Activated naive CD4-positive, alpha-beta T cell treated with anti-CD3 and anti-CD28 coated beads for 36 hours (primary cell): ENCODE measurements at places on chromosomes 7 and 10.

GRCh38 chr7:71019706-71020105 lies 112.2 kb upstream of the GALNT17 start:
- DNase-seq: no peak

DNA sequence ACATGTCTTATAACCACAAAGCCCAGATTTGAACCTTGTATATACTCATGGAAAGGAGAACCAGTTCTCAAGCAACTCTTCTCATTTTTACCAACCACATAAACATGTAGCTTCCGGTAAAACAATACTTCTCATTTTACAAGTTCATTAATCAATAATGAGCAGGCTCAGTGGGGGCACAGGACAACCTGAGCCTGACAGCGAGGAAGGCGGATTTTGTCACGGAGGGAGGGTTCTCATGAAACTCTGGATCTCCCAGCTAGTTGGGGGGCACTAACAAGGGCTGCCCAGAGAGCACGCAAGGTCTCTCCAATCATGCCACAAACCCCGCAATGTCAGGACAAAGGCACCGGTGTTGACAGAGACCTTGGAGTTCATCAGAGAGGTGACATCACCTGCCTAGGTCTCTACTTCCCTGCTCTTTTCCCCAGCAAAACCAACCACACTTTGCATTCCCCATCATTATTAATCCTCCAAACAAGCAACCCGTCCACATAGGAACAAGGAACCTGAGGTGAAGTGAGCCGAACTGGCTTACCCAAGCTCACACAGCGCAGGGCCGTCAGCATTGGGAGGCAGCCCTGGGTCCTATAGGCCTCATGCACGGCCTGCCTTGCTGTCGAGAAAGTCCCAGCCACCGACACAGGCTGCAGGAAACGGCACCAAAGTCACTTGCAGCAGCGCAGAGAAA lies 192.1 kb upstream of the KLF14 start:
- DNase-seq: peak; percentile 61

DNA sequence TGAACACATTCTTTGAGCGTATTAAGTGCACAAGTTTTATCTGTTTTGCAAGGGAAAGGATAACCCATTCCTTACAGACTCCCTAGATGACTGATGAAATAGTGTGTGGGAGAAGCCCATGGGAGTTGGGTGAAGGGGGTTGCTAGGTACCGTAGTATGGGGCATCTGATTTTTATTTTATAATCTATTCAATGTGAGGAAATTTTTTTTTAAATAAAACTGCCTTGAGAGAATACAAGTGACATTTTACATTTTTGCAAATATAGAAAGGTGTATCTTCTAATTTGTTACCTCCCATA lies 1.4 kb downstream of the BTAF1 start:
- DNase-seq: no peak

DNA sequence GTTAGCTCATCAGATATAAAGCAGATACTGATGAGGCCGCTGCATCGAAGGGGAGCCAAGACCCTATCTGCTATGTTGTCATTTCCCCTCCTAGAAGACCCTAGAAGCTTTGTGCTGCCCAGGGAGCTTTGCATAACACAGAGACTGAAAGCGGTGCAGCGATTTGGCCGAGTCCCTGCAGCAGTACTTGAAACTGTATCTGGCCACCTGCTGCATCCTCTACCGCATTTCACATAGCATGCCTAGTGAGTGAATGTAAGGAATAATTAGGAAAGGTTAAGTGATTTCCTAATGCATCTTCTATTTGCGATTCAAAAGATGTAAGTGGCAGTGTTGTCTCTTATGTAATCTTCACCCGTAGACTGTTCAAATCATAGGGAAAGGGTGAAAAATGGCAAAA lies 106.7 kb downstream of the LRMDA start:
- no peak for DNase-seq
